Mesothelial cell of epicardium (in vitro differentiated cells): ENCODE measurements at places on chromosomes 12 and 14. TPM values are rescaled to one million over a fixed set of nuclear protein-coding genes. Genes with fewer than 3 reads are reported as not detected.

The NCAPD2 gene
- 56.3 to 62.6 TPM (median 57.1 TPM) in 3 replicates for total RNA-seq

The AQP5 gene
- total RNA-seq: 0.16 TPM in 1 of 3 replicates, not detected in the others

The RPS6KL1 gene
- total RNA-seq: 0.13 to 1.1 TPM (median 0.70 TPM) in 3 replicates

The ADGRD1 gene
- 5.5 to 7.7 TPM (median 7.2 TPM) in 3 replicates for total RNA-seq

The ZFYVE26 gene
- 31.3 to 36.1 TPM (median 32.9 TPM) in 3 replicates for total RNA-seq

The ACOT4 gene
- 1.4 to 1.6 TPM (median 1.5 TPM) in 3 replicates for total RNA-seq

The TAS2R13 gene
- total RNA-seq: 3.1 to 3.8 TPM (median 3.5 TPM) in 3 replicates

The ZDHHC22 gene
- not detected in 3 replicates for total RNA-seq

The SLC25A47 gene
- 0.14 TPM in 1 of 3 replicates, not detected in the others for total RNA-seq

The SENP1 gene
- total RNA-seq: 27.1 to 31.1 TPM (median 27.6 TPM) in 3 replicates

The FAM90A1 gene
- 0.09 to 0.20 TPM in 2 of 3 replicates, not detected in the other for total RNA-seq

The VASH1 gene
- 51.2 to 57.6 TPM (median 55.5 TPM) in 3 replicates for total RNA-seq

The SLC10A1 gene
- total RNA-seq: not detected in 3 replicates

The IQSEC3 gene
- 7.4 to 8.8 TPM (median 8.5 TPM) in 3 replicates for total RNA-seq

The CLEC4D gene
- total RNA-seq: 0.13 TPM in 1 of 3 replicates, not detected in the others

The EMP1 gene
- 16.3 to 19.0 TPM (median 16.5 TPM) in 3 replicates for total RNA-seq

The KRT4 gene
- total RNA-seq: 1.00 to 1.4 TPM (median 1.3 TPM) in 3 replicates
